ENCODE measurements at places on chromosomes 1 and 21. TPM values are rescaled to one million over a fixed set of nuclear protein-coding genes. Genes with fewer than 3 reads are reported as not detected.

The MASP2 gene
- 0.04 TPM for total RNA-seq

The ADAMTSL4 gene
- total RNA-seq, result 0.46 TPM

The RAP1GAP gene
- 0.04 TPM for total RNA-seq

The KCNC4 gene
- total RNA-seq, result 6.8 TPM

The DCDC2B gene
- total RNA-seq, result not detected

The EPHA2 gene
- 130 TPM for total RNA-seq

The RNU1-4 gene
- under 0.01 TPM for total RNA-seq

The SH2D1B gene
- not detected for total RNA-seq

The LRRC3 gene
- total RNA-seq, result 0.71 TPM

The CD53 gene
- total RNA-seq, result not detected

The TRPM2 gene
- not detected for total RNA-seq

The FALEC gene
- 0.20 TPM for total RNA-seq

The OR2T33 gene
- not detected for total RNA-seq

The CNTN2 gene
- total RNA-seq, result not detected

The AMPD1 gene
- total RNA-seq, result not detected

The DUSP10 gene
- total RNA-seq, result 3.1 TPM

The PFDN2 gene
- total RNA-seq, result 56.3 TPM

The TNFRSF8 gene
- total RNA-seq, result 0.32 TPM

The CSF3R gene
- not detected for total RNA-seq

The BRDT gene
- not detected for total RNA-seq

The FAM177B gene
- not detected for total RNA-seq

The ELAPOR1 gene
- 0.21 TPM for total RNA-seq

The NBPF10 gene
- 0.66 TPM for total RNA-seq

The CR1L gene
- not detected for total RNA-seq

The BMP8B gene
- total RNA-seq, result 0.07 TPM

The LRRN2 gene
- not detected for total RNA-seq

The STIL gene
- total RNA-seq, result 15.8 TPM

The SHCBP1L gene
- not detected for total RNA-seq
